Stimulated activated CD4-positive, alpha-beta T cell treated with anti-CD3 and anti-CD28 coated beads, Interleukin-1b, Interleukin-23, amount 100 ng/mL, for 1 hour (primary cell): ENCODE measurements at places on chromosomes 16 and 17.

- no peak for DNase-seq
Measured at GRCh38 chr16:10077861-10078260, 104.4 kb downstream of the GRIN2A start.

DNA sequence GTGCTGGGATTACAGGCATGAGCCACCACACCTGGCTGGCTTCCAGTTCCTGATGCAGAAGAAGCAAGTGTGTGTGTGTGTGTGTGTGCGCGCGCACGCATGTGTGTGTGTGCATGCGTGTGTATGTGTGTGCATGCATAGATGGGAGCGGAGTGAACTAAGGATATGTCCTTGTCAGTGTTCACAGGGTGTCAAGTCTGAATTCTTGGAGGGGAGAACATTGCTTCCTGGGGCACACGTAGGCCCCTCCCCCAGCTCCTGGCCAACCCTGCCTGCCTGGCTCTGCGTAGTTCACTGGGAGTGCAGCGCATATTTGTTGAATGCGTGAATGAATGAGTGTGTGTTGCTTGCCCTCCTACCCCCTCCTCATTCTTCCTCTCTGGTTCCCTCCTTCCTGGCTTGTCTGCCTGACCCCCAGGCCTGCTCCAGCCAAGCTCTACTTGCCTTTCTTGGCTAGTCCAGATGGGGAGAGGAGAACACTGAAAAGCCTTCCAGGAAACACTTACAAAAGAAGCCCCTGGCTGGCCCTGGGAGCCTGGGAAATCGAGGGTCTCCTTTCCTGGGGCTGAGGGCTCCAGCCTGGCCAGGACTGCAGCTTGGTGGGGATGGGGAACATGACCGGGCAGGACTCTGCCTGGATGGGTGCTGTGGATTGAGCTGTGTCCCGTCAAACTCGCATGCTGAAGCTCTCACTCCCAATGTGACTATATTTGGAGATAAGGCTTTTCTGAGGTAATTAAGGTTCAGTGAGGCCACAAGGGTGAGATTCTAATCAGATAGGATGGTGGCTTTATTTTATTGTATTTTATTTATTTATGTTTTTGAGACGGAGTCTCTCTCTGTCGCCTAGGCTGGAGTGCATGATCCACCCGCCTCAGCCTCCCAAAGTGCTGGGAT, 27.9 kb downstream of the IGFBP4 start:
- DNase-seq, result no peak

DNA sequence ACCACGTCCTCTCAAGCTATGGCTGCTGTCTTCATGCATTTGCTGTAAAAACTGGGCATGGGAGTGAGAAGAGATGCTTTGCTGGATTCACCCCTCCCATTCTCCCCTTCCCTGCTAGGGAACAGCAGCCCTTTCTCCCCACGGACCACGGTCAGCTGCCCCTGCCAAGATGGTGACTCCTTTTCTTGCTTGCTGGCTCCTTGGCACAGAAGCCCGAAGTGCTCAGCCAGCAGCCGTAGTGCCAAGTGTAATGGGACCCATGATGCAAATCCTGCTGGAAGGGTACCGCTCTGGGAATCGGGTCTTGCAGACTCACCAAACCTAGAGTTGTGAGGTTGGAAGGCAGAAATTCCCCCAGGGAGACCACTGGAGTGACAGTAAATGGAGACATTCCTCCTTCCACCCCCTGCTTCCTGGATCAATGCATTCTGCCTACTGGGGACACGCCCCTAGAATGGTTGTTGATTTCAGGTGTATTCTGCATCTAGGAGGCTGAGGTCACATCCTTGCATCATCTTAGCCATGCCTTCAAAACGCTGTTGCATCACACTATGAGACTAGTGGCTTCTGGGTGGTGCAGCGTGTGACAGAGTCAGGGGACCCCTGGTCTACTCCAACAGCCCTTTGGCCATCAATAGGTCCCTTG, 63.0 kb upstream of the CBX4 start:
- DNase-seq, result no peak

DNA sequence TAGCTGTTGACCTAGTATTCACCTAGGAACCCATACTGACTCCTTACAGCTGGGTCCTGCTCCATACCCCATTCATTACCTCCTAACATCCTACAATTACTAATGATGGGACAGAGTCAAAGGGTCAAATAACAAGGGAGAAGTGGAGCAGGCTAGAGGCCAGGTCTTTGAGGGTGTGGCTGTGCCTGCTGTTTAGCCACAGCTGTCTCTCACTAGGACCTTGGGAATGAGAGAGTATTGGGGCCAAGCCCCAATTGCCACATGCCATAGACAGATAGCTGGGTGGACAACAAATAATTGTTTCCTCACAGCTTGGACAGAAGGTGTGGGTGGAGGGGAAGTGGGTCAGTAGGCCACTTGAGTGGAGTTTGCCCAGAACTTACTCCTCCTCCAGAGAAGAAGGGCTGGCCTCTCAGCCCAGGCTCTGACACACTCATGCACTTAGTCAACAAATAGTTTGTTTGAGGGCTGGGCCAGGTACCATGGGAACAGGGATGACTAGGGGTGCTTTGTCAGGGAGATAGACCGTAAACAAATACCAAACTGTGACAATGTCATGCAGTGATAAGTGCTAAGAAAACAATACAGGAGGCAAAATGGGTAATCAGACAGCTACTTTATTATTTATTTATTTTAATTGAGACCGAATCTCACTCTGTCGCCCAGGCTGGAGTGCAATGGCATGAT, 10.2 kb upstream of the CENPT start:
- DNase-seq, result no peak

GRCh38 chr16:53529513-53529912, 26.5 kb upstream of the AKTIP start:
- DNase-seq, result no peak

DNA sequence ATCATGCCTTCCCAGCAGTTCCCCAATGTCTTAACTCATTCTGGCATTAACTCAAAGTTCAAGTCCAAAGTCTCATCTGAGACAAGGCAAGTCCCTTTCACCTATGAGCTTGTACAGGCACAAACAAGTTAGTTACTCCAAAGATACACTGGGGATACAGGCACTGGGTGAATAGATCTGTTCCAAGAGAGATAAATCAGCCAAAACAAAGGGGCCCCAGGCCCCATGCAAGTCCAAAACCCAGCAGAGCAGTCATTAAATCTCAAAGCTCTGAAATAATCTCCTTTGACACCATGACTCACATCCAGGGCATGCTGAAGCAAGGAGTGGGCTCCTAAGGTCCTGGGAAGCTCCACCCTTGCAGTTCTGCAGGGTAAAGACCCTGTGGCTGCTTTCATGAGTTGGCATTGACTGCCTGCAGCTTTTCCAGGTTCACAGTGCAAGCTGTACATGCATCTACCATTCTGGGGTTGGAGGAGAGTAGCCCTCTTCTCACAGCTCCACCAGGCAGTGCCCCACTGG, 332.2 kb upstream of the KIF2B start:
- DNase-seq, result no peak

DNA sequence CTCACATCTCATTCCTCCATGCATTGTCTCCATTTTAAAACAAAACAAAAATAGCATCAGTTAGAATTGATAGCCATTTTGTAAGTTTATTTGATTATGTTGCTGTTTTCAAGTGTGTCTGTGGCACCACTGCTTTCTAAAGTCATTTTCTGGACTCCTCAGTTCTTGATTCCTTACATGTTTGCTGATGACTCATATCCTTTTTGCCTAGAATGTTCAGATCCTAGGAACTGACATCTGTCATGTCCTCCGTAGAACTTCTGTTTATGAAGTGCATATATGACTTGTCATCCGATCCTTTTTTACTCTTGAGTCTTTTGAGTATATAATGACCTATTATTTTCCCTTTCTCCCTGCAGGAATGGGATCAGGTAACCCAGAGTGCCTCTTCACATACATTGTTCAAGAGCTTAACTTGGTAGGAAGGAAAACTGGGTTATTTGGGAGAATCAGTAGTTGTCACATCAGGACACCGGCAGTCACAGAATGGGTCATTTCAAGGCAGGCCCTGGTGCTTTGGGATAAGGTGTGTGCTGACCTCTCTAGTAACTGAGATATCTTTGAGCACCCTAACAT, 69.2 kb downstream of the MAP2K4 start:
- no peak for DNase-seq

DNA sequence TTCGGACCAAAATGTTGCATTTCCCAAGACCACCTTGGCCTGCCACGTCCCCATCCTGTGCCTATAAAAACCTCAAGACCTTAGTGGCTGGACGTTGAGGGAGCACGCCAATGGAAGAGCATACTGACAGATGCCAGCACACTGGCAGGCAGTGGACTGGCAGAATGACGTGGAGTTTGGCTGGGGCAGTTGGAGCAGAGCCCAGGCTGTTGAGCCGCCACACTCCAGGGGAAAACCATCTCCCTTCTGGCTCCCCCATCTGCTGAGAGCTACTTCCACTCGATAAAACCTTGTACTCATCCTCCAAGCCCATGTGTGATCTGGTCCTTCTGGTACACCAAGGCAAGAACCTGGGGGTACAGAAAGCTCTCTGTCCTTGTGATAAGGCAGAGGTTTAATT, 494.1 kb downstream of the CDH11 start:
- no peak for DNase-seq

DNA sequence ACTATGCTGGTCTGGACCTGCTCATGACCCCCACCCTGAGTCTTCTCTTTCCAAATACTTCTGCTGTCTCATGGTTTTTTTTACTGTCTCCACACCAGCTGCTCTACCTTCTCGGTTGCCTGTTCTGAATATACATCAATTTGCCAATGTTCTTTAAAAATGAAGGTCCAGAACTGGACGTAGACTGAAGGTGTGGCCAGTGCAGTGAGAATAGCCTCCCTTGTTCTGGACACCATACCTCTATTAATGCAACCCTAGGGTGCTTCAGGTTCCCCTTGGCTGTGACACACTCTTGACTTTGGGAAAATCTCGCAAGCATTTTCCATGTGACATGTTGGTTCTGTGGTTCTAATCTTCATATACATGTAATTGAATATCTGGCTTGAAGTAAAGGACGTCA, 15.3 kb upstream of the IL21R start:
- no peak for DNase-seq

GRCh38 chr16:57464523-57464922, 2.0 kb downstream of the POLR2C start:
- DNase-seq, result no peak

GRCh38 chr17:8080799-8081219, 6.7 kb downstream of the ALOX12B start:
- no peak for DNase-seq

DNA sequence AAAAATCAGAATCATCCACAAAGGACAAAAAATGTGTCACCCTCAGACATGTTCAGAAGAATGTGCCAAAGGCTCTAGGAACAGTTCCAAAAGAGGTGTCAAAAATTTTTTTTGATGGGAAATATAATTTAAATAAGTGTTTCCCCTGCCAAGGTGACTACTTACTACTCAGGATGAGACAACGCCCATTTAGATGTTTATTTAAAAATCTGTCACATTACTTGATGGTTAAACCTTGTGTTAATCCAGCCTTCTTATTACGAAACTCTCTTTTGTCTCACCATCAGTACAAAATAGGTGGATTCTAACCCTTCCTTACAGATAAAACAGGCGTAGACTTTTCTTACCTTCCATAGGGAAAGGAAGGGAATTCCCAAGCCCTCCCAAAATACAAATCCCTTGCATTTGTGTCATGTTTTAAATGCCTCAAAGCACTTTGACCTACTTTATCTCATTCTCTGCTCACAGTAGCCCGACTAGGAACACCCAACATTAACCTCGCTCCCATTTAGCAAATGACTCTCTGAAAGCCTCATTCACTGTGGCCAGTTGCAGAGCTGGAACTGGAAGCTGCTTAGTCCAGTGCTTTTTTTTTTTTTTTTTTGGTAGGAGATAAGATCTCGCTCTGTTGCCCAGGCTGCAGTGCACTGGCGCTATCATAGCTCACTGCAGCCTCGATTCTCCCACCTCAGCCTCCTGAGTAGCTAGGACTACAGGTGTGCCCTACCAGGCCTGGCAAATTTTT, 5.8 kb upstream of the GNA13 start:
- no peak for DNase-seq

DNA sequence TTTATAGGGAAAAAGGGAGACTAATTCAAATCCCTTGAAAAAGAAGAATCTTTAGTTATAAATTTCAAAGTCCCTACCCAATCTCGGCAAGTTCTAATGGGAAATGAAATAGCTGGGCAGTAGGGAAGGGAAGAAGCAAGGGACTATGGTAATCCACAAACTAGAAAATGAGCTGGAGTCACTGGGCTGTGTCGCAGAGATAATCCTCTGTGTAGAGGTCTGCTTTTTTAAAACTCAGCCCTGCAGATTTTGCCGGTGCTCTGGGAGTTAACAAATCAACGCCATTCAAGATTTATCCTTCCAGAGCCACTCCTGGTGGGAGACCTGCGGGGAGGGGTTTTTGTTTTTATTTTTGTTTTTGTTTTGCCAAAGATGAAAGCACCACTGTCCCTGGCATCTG, 20.8 kb downstream of the SNX11 start:
- no peak for DNase-seq

DNA sequence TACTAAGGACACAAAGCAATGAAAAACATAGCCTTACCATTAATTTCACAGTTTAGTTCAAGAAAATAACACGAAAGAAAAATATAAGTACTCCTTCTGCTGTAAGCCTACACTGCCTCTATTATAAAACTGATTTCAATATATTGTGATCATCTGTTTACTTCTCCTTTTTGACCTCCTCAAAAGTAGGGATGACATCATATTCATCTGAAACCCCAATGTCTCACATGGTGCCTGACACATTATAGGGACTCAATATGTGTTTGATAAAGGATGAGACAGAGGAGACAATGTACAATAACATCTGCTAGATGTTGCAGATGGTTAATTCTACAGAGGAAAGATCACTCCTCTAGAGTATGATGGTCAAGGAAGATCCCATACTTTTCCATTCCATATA, 118.4 kb upstream of the NOG start:
- no peak for DNase-seq

GRCh38 chr16:57798267-57798810, 4.0 kb downstream of the KIFC3 start:
- no peak for DNase-seq

- no peak for DNase-seq
Measured at GRCh38 chr16:2977440-2977839, 2.8 kb downstream of the PKMYT1 start.

- DNase-seq, result no peak
Measured at GRCh38 chr17:19573075-19573474, 39.4 kb downstream of the SLC47A1 start.

- DNase-seq, result no peak
Measured at GRCh38 chr17:50961282-50962220, 95.4 kb upstream of the TOB1 start.

- no peak for DNase-seq
Measured at GRCh38 chr17:49978501-49978900, 9.5 kb downstream of the DLX4 start.

GRCh38 chr17:56203430-56203829, 50.2 kb downstream of the ANKFN1 start:
- DNase-seq, result no peak
